ENCODE measurements at places on chromosomes 1 and 21. TPM values are rescaled to one million over a fixed set of nuclear protein-coding genes. Genes with fewer than 3 reads are reported as not detected.

HHAT gene
- total RNA-seq = 4.4 TPM

- DNase-seq = no peak
These were observed 6.2 kb upstream of the RRP1 start for GRCh38 chr21:43783098-43783700.

- no peak for DNase-seq
These were observed 10.4 kb upstream of the PPT1 start for GRCh38 chr1:40107290-40107959.

- no peak for DNase-seq
These were observed 63.0 kb downstream of the KCNN3 start for GRCh38 chr1:154807048-154807591.

GRCh38 chr1:208997726-208998312 is 585.7 kb upstream of the CAMK1G start:
- no peak for DNase-seq

CR1L gene
- total RNA-seq = not detected

CELA2A gene
- total RNA-seq = not detected

DNA sequence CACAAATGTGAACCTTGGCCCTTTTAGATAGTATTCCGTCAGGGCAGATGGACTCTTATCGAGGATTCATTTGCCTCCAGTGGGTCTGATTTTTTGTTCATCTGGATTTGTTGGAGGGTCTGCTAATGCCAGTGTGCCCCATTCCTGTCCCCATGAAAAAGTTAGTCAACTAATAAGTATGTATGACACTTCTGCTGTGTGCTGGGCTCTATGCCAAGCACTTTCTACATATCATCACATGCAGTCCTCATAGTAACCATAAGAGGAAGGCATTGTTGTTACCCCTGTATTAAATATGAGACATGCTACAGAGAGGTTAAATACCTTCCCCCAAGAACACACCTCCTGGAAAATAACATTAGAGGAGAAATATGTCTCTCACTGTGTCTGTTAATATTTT is 46.6 kb upstream of the MAB21L3 start:
- no peak for DNase-seq

MPL gene
- not detected for total RNA-seq

All from NCI-H460 (cell line).